ENCODE measurements at places on chromosomes 5 and 9. TPM values are rescaled to one million over a fixed set of nuclear protein-coding genes. Genes with fewer than 3 reads are reported as not detected.

- H3K4me1 ChIP-seq = peaks cover 25% of the 10 kb centered on the region
- H3K36me3 ChIP-seq = no peaks in the 10 kb centered on the region
- no peak overlapping the region for H3K4me3 ChIP-seq
- peak; percentile 80 for DNase-seq
Measured at GRCh38 chr5:87136096-87136495, 131.6 kb upstream of the RASA1 start.

GRCh38 chr5:102582696-102583095 lies 83.9 kb upstream of the SLCO6A1 start:
- no peak overlapping the region for H3K4me3 ChIP-seq
- no peaks in the 10 kb centered on the region for H3K36me3 ChIP-seq
- no peak for DNase-seq
- no peaks in the 10 kb centered on the region for H3K4me1 ChIP-seq
- H3K27me3 ChIP-seq = no peaks in the 10 kb centered on the region

DNA sequence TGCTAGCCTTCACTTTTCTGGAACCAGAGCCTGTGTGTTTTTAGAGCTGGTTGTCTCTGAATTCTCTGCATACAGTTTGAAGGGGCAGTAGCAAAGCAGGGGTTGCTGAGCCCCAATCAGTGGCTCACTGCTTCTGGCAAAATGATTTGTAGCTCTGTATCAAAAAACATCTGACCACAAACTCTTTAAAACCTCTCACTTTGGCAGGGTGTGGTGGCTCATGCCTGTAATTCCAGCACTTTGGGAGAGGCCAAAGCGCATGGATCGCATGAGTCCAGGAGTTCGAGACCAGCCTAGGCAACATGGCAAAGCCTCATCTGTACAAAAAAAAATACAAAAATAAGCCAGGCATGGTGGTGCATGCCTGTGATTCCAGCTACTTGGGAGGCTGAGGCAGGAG lies 28.3 kb upstream of the APC start:
- no peaks in the 10 kb centered on the region for H3K27me3 ChIP-seq
- no peaks in the 10 kb centered on the region for H3K4me1 ChIP-seq
- no peak overlapping the region for H3K4me3 ChIP-seq
- H3K36me3 ChIP-seq = no peaks in the 10 kb centered on the region
- no peak overlapping the region for H3K27ac ChIP-seq

GRCh38 chr9:38390442-38390841 lies 2.1 kb upstream of the ALDH1B1 start:
- no peak overlapping the region for H3K4me3 ChIP-seq
- no peaks in the 10 kb centered on the region for H3K27me3 ChIP-seq
- no peak overlapping the region for H3K27ac ChIP-seq

Gene AP3B1
- total RNA-seq = 77.3 TPM

Gene ADRA1B
- total RNA-seq = 1.2 TPM

Gene ADRB2
- total RNA-seq = 1.1 TPM

Gene SPATA31C1
- not detected for total RNA-seq

Gene ORM2
- not detected for total RNA-seq

GRCh38 chr9:124263213-124263612 lies 5.5 kb downstream of the NEK6 start:
- no peak overlapping the region for H3K4me3 ChIP-seq
- peaks cover 25% of the 10 kb centered on the region for H3K4me1 ChIP-seq
- no peaks in the 10 kb centered on the region for H3K36me3 ChIP-seq
- no peak for DNase-seq

GRCh38 chr5:88881571-88881971 lies 1.4 kb downstream of the MEF2C start:
- H3K4me1 ChIP-seq = peaks cover 28% of the 10 kb centered on the region
- DNase-seq = no peak
- peak overlapping the region; percentile 47 for H3K4me3 ChIP-seq
- peak overlapping the region; percentile 89 for H3K27ac ChIP-seq

DNA sequence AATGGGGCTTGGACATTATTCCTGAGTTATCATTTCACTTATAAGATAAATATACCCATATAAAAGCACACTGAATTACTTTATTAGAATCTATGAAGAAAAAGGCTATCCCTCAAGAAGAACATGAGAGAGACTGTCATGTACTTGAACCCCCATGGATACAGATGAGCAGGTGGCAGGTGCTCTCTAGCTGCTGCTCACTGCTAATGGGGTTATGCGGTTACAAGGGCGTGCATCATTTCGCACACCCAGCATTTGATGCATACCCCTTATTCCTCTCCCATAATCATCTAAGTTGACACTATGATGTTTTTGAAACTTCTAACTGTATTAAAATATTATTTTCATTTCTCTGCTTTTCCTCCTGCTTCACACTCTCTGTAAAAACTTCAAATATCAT lies 16.4 kb downstream of the ITK start:
- no peak overlapping the region for H3K27ac ChIP-seq
- no peak overlapping the region for H3K4me3 ChIP-seq
- no peaks in the 10 kb centered on the region for H3K36me3 ChIP-seq

Gene SLC6A19
- not detected for total RNA-seq

- peaks cover 4% of the 10 kb centered on the region for H3K4me1 ChIP-seq
- DNase-seq = no peak
- no peak overlapping the region for H3K27ac ChIP-seq
- no peak overlapping the region for H3K4me3 ChIP-seq
- H3K36me3 ChIP-seq = no peaks in the 10 kb centered on the region
Measured at GRCh38 chr5:81604193-81604592, 146.7 kb downstream of the SSBP2 start.

Gene DHFR
- 5.6 TPM for total RNA-seq

- no peak overlapping the region for H3K27ac ChIP-seq
- no peak overlapping the region for H3K4me3 ChIP-seq
- peaks cover 35% of the 10 kb centered on the region for H3K36me3 ChIP-seq
- no peak for DNase-seq
Measured at GRCh38 chr9:113393281-113393680, 7.8 kb downstream of the ALAD start.

Gene ANGPTL2
- total RNA-seq = 11.4 TPM

- no peaks in the 10 kb centered on the region for H3K36me3 ChIP-seq
- no peaks in the 10 kb centered on the region for H3K4me1 ChIP-seq
- no peak overlapping the region for H3K4me3 ChIP-seq
- no peaks in the 10 kb centered on the region for H3K27me3 ChIP-seq
- no peak overlapping the region for H3K27ac ChIP-seq
Measured at GRCh38 chr9:84001621-84002020, 21.0 kb downstream of the RMI1 start.

DNA sequence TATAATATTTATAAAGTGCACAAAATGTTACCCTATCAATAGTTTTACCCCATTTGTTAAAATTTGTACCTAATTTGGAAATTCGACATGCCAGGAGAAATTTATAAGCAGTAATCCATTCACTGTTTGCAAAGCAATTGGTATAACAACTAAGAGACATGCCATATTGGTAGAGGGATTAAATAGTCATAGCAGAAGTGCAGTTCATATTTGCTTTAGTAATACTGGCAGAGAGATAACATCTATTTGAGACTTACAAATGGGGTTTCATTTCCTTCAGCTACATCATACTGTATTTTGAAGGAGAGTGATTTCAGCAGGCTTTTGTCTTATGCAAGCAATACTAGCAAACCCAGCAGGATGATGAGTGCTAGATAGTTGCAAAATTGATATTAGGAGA lies 610.4 kb upstream of the CDH10 start:
- H3K36me3 ChIP-seq = no peaks in the 10 kb centered on the region
- no peak for DNase-seq
- H3K4me3 ChIP-seq = no peak overlapping the region
- no peak overlapping the region for H3K27ac ChIP-seq
- no peaks in the 10 kb centered on the region for H3K4me1 ChIP-seq

DNA sequence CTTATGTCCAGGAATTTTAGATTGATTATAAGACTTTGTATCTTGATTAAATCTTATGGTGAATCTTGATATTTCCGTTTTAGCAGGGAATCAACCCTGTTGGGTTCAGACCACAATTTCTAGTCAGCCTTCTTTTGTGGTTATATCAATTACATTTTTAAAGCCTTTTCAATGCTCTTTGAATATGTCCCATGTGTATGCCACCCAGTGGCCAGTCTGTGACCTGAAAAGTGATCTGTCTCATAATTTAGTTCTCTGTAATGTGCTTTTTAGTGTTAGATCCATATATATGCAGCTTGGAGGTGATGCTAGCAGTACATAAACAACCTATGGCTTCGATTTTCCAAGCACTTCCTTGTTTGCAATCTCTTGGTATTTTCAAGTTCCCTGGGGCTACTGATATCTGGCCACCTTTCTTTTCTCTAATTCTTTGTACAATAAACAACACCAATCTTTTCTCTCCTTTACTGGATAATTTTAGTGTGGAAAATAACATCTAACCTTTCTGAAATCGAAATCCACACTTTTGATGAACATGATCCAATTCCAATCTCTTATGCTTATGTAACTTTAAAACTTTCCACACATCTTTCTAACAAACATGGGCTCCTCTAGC lies 28.8 kb downstream of the PDE8B start:
- no peak overlapping the region for H3K4me3 ChIP-seq
- no peaks in the 10 kb centered on the region for H3K36me3 ChIP-seq
- peak overlapping the region; percentile 77 for H3K27ac ChIP-seq
- DNase-seq = no peak
- peaks cover 68% of the 10 kb centered on the region for H3K4me1 ChIP-seq

Gene PSAT1
- 88.2 TPM for total RNA-seq

All from thyroid gland (tissue), 4 donors.